Activated T-cell treated with anti-CD3 and anti-CD28 coated beads, Interleukin-2, amount 50 U/mL, for 72 hours (primary cell): ENCODE measurements at places on chromosomes 1 and 21.

GRCh38 chr1:67646145-67647035, 38.6 kb upstream of the GADD45A start:
- DNase-seq: no peak

DNA sequence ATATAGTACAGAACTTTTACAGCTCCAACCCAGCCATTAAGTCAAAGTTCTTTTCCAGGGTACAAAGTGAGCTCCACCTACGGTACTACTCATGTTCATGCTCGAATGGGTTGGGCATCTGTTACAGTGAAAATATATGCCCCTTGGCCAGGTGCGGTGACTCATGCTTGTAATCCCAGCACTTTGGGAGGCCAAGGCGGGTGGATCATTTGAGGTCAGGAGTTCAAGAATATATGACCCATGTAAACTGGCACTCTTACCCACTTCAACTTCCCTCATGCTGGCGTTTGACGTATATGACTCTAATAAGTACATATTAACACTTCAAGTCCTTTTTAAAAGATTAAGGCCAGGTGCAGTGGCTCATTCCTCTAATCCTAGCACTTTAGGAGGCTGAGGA, 71.3 kb upstream of the PKN2 start:
- DNase-seq: no peak

- no peak for DNase-seq
Observed at GRCh38 chr1:206657751-206658150, 22.4 kb downstream of the DYRK3 start.

- no peak for DNase-seq
Observed at GRCh38 chr1:212549503-212550017, 59.0 kb upstream of the ATF3 start.

GRCh38 chr1:230173187-230173975, 106.3 kb downstream of the GALNT2 start:
- no peak for DNase-seq

- DNase-seq: no peak
Observed at GRCh38 chr1:76141929-76142328, 67.4 kb downstream of the ST6GALNAC3 start.

- DNase-seq: no peak
Observed at GRCh38 chr1:91792489-91793071, 93.4 kb downstream of the TGFBR3 start.

- DNase-seq: no peak
Observed at GRCh38 chr21:37605006-37605405, 238.4 kb downstream of the DYRK1A start.

GRCh38 chr1:19710825-19711611, 46.3 kb downstream of the HTR6 start:
- DNase-seq: peak; percentile 60

- DNase-seq: no peak
Observed at GRCh38 chr1:96509951-96510350, 211.6 kb upstream of the PTBP2 start.

- DNase-seq: no peak
Observed at GRCh38 chr1:78234496-78234895, 188.7 kb downstream of the GIPC2 start.

- no peak for DNase-seq
Observed at GRCh38 chr1:39270368-39270767, 65.9 kb downstream of the MACF1 start.

DNA sequence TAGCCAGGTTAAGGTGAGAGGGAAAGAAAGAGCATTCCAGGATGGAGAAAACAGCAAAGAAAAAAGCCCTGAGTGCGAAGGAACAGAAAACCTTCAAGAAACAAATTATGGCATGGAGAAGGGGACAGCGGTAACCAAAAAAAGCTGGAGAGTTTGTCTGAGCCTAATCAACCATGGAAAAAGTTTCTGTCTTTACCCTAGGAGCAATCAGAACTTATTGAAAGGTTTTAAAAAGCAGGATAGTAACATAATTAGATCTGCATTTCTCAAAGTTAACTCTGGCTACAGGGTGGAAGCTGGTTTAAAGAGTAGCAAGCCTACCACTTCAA, 26.1 kb upstream of the HPDL start:
- DNase-seq: no peak

DNA sequence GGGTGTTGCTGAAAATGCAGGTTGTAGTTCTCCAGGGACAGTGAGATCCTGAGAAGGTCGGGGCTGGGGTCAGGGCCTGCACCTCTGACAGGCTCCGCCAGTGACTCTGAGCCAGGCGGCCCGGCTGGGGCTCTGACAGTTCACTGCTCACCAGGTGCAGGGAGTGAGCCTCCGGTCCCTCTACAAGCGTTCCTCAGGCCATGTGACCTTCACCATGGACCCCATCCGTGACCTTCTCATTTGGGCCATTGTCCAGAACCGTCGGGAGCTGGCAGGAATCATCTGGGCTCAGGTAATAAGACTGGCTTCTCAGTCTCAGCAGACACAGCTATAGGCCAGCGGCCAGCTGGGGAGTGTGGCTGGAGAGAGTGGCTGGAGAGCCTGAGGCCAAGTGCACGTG, 41.8 kb downstream of the TRPM2 start:
- DNase-seq: no peak

- DNase-seq: no peak
Observed at GRCh38 chr21:42758721-42759593, 105.5 kb downstream of the PDE9A start.

- DNase-seq: no peak
Observed at GRCh38 chr1:31416101-31416736, 3.2 kb downstream of the SERINC2 start.

DNA sequence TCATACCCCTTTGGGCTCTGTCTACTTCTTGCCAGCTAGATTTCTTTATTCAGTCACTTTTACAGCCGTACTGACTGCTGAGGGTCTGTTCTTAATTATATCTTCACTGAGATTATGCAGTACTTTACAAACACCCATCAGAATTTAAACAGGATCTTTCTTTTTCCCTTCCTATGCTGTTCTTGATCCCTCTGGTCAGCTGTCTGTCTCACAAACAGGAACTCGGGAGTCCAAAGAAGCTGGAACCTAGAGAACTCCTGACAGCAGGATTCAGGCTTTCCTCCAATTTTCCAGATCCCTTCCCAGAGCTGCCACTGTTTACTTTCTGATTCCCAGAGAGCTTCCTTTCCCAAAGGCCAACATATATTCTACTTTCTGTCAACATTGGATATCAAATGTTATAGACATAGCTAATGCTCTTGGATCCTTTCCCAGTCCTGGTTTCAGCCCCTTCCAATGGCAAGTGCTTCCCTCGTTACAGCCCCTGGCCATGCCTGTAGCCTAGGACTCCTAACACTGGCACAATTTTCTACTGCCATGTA, 59.5 kb downstream of the ATP2B4 start:
- no peak for DNase-seq

GRCh38 chr1:178238722-178239510, 145.0 kb downstream of the RASAL2 start:
- no peak for DNase-seq

DNA sequence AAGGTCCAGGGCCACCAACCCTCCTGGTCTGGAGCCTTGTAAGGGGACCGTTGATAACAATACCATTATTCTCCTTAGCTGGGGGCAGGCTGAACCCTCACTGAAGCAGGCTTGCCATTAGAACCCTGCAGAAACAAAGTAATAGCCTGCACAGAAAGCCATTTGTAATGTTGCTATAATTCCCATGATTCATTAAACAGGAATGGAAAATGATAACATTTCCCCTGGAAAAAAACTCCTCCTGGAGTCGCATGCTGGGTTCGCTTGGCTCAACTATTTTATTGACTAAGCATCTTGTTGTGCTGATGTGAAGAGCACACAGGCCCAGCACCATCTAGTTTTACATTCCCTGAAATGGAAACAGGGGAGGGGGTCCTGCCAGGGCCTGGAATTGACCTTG, 155.6 kb upstream of the CSF3R start:
- DNase-seq: no peak

DNA sequence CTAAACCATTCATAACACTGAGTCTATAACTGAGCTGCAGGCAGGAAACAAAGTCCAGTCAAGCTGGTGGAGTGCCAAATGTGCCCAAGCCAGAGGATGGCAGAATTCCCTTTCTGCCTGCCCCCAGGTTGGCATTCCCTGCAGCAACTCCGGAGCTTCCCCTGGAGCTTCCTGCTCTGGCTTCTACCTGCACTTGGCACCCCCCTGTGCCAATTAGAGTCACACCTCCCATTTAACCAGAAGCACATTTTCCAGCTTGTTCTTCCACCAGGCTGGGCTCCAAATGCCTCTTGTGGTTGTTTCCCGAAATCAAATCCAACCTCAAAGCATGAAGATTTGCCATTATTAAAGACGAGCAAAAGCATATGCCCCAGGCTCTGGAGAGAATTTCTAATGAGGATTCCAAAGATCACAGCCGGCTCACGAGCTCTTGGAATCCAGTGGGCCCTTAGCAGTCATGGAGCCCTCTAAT, 294.5 kb downstream of the RRAGC start:
- no peak for DNase-seq

- DNase-seq: no peak
Observed at GRCh38 chr1:231508941-231509340, 19.5 kb upstream of the TSNAX start.

DNA sequence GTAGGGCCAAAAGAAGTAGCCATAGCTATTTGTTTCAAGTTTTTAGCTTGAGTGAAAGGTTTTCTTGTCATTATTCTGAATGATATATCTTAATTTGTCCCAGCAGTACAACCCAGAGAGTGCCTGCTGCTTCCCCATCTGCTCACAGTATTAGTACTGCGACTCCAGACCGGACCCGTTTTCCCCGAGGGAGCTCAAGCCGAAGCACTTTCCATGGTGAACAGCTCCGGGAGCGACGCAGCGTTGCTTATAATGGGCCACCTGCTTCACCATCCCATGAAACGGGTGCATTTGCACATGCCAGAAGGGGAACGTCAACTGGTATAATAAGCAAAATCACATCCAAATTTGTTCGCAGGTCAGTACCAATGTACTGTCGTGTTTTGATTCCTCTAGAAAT, 37.2 kb upstream of the C1orf115 start:
- DNase-seq: no peak

GRCh38 chr21:37085726-37086125, 12.7 kb downstream of the TTC3 start:
- no peak for DNase-seq

DNA sequence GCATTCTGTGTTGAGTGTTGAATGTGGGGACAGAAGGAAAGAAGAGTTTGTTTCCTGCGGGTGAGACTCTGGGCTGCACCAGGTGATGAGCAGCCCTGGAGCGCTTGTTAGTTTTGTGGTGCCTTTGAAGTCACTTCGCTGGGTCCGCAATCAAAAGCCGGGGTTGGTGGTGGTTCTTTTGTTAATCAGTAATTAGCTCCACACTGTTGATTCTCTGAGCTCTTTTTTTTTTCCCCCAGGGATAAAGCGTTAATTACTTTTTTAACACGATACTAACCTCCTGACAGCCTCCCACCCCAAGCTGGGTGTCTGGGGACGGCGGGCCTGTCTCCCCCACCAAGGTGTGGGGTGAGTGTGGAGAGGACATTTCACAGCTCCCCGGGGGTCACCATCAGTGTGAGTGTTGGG, 56.6 kb downstream of the AGPAT3 start:
- peak; percentile 35 for DNase-seq

DNA sequence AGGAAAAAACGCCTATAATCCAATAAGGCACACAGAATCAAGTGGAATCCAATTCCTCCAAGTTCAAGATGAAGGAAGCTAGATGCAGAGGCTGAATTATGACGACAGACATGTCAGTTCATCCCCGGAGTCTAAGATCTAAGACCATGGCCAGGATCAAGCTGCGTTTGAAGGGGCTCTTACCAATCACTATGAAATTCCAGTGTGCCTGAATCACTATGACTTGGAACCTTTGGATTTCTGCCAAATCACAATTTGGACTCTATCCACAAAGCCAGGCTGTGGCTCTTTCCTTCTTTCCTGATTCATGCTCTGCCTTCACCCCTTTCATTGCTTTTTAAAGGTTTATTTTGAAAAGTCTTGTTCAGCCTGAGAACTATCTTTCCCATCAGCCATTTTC, 17.1 kb downstream of the OLIG2 start:
- no peak for DNase-seq

GRCh38 chr1:16122350-16122881, 33.5 kb downstream of the EPHA2 start:
- no peak for DNase-seq

DNA sequence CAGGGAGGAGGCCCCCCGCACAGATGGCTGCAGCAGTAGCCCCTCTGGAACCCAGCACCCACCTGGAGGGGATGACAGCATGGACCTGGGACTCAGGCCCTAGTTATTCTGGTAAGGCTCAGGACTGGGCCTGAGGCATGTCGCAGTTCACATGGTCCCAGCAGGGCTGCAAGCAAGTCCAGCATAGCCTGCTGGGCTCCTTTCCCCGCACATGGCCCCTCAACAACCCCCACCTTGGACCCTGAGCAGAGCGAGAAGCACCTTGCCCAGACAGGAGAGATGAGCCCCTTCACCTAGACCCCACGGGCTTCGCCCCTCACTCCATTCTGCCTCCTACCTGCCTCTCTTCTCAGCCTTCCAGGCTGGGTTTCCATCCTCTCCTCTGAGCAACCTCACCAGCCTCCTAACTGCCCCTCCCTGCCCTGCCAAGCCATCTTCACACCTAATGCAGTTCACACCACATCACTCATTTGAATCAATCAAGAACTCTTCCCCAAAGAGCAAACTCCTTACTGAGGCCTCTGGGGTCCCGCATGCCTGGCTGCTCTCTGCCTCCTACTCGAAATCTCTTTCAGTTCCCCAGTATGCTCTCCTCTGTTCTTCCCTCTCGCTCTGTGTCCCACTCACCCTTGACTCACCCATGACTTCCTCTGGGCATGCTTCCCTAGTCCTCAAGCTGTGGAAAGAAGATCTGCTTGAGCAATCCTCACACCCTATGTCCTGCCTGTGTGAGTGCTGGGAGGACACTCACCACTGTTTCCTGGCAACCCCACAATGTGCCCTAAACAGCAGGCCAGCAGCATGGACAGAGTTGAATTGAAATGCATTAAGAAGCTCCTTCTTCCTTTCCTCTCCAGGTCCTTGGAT, 9.4 kb upstream of the THEMIS2 start:
- no peak for DNase-seq

DNA sequence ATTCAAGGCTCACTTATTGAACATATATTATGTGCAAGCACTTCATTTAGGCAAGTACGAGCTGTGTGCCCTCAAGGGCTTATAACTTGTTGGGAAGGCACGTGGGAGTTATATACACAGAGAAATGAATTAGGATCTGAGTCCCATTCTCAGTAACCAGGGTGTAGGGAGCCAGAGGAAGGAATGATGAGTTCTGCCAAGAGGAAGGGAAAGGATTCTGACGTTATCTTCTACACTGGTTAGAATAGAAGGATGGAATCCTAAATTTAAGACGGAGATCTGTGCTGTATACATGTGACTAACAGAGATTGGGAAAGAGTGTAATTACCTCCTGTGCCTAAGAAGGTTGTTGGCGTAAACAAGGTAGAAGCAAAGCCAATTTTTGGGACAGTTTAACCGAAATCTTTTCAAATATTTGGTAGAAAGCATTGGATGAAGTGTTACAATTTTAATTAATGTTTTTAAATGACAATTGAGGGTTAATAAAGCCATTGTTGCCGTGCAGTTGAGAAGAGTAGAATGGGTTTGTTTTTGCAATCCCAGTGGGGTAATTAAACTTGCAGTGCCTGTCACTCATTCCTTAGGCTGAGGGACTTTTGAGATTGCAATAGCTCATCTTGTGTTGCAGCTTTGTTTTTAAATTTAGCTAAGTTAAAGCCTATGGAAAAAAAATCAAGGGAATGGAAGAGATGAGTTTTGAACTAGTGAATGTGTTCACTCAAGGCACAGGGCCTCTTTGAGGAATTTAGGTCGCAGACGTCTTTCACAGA, 177.2 kb downstream of the NFIA start:
- DNase-seq: no peak

GRCh38 chr1:54220004-54220811, 20.2 kb downstream of the MRPL37 start:
- no peak for DNase-seq

- peak; percentile 37 for DNase-seq
Observed at GRCh38 chr1:58047265-58047858, 499.2 kb downstream of the OMA1 start.
